ENCODE measurements at places on chromosomes 5 and 9. TPM values are rescaled to one million over a fixed set of nuclear protein-coding genes. Genes with fewer than 3 reads are reported as not detected.

DNA sequence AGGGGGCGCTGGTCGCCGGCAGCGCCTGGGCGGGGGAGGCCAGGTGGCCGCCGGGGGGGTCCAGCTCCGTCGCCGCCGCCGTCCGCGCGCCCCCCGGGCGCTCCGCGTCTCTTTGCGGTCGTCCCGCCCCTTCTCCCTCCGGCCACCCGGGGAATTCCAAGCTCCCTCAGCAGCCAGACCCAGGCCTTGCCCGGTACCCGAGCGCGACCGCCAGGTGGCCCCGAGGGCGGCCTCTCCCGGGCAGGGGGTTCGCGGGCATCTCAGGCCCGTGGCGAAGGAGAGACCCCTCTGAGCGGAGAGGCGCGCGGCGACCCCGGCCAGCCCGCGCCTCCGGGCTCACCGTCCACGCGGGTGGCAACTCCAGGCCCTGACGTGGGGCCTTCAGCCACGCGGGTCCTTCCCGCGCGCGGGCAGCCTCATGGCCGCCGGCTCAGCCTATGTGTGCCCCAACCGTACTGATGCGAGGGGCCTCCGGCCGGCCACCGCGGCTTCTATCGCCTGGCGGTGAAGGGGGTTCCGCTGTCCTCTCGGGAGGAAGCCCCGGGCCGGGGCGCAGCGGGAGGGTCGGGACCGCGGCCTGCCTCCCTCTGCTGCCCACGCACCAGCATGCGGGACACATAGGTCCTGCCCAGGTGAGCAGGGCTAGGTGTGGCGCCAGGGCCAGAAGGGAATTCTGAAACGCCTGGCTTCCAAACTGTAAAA lies 529 bp upstream of the NRARP start:
- DNase-seq = no peak

DNA sequence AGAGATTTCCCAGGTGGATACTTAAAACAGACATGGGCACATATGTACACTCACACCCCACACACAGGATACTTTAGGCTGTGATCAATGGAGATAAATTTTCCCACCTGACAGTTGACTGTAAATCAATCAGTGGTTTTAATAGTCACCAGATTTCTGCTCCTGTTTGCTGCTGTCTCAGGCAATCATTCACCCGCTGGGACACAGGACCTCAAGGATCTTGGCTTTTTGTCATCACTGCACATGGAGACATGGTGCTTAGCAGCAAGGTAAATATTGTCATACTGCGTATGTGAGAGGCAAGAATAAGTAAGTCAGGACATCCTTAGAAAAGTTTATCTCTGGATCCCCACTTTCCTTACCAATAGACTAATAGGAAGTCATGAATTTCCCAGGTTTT lies 60.8 kb upstream of the KLF9 start:
- no peak for DNase-seq

ANP32B gene
- 129 TPM for polyA plus RNA-seq

DNA sequence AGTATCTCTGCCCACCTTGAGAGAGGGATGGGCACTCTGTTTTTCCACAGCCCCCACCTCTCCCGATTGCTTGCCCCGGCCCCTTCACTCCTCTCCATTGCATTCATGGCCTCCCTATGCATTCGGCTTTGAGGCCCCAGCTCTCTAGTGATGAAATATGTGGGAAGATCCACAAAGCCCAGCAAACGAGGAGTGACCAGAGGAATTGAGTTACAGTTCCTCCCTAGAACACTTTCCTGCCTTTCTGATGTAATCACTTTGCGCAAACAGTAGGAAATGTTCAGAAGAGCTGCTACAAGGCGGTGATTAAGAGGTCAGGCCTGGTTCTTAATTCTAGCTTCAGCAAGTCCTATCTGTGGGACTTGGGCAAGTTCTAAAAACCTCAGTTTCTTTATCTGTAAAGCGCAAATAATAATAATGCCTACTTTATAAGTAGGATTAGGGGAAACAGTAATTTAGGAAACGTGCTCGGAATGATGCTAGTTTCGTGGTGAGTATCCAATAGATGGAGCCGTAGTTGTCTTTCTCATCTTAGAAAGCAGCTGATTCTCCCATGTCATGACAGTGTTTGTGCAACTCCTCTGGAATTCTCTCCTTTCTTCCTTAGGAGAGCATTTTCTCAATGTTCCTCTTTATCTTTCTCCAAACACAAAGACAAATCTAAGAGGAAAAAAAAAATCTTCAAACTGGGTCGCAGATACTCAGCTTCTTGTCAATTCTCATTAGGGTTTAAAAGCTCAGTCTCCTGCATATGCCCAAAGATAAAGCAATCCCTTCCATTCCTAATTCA lies 99.5 kb upstream of the MSX2 start:
- no peak for DNase-seq

PROB1 gene
- polyA plus RNA-seq = 55.2 TPM

GRCh38 chr9:33225319-33226147 lies 14.4 kb upstream of the SPINK4 start:
- DNase-seq = peak; percentile 78

- no peak for DNase-seq
Measured at GRCh38 chr9:16985559-16986348, 115.3 kb upstream of the BNC2 start.

GRCh38 chr5:73298251-73298771 lies 125.3 kb downstream of the TMEM174 start:
- no peak for DNase-seq

DNA sequence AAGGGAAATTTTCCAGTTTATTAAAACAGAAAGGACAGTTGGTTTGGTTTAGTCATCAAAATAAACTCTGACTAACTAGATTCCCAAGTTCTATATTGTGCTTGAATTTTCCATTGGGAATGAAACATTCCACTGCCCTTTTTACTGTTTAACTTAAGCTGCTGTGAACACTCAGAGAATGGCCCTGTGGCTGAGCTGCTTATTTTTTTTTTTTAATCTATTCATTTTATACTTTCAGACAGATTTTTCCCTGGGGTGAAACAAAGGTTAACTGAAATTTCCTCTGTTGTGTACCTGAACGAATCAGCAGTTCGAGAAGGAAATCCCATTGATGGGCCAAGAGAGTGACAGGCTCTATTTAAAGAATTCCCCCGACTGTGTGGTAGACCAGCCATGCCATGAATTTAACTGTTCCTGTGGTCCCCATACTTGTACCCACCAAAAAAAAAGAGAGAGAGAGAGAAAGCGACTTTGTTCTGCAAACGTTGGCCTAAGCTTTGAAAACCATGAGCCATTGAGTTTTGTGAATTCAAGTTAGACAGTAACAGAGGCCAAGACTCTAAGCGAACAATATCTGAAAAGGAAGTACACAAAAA lies 138.7 kb upstream of the GRHPR start:
- DNase-seq = no peak

- DNase-seq = no peak
Measured at GRCh38 chr5:149654231-149654630, 72.9 kb downstream of the ARHGEF37 start.

DNA sequence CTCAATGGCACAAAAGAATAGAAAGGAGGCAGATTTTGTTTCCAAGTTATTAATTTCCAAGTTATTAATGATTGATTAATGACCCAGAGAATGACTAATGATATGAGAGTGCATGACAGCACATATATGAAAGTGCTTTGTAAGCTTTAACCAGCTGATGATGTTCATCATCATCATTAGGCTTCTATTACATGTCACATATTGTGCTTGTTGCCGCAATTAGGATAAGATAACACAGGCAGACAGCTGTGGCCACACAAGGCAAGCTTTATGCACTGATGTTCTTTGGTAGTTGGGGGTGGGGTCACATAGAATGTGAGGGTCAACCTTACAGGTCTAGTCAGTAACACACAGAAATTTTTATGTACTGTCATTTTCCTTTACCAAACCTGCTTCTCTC lies 219.7 kb downstream of the TRPM3 start:
- DNase-seq = no peak

GRCh38 chr5:129905473-129906176 lies 1.4 kb downstream of the CHSY3 start:
- peak; percentile 34 for DNase-seq

CEP72 gene
- 3.6 TPM for polyA plus RNA-seq
